B cell (primary cell): ENCODE measurements at places on chromosomes 2 and 18. TPM values are rescaled to one million over a fixed set of nuclear protein-coding genes. Genes with fewer than 3 reads are reported as not detected.

- no peak for DNase-seq
Observed at GRCh38 chr2:72676341-72677025, 149.3 kb downstream of the EXOC6B start.

GRCh38 chr18:40109252-40110049, 1845.6 kb upstream of the PIK3C3 start:
- no peak for DNase-seq

GRCh38 chr18:7754258-7754657, 187.1 kb downstream of the PTPRM start:
- no peak for DNase-seq

Gene EMILIN2
- total RNA-seq = 48.2 and 52.7 TPM in 2 replicates

GRCh38 chr2:201798252-201798913, 8.0 kb upstream of the CDK15 start:
- DNase-seq = no peak

DNA sequence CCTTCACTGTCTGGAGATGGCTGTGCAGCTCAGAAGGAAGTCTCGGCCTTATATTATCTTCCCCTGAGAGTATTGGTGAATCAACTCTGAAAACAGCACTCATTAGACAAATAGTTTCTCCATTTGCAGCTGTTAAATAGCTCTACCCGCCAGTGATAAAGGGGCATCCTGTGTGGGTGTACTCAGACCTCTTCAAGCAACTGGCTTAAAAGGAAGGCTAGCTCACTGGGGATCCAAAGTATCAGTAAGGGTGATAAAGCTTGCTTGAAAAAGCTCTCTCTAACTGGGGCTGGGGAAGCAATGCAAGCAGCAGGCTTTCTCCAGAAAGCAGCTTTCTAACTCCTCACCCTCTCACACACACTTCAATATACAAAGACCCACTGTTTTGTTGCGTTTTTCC, 64.9 kb upstream of the PSMD14 start:
- peak; percentile 23 for DNase-seq
